ENCODE measurements at places on chromosomes 7 and 10.

DNA sequence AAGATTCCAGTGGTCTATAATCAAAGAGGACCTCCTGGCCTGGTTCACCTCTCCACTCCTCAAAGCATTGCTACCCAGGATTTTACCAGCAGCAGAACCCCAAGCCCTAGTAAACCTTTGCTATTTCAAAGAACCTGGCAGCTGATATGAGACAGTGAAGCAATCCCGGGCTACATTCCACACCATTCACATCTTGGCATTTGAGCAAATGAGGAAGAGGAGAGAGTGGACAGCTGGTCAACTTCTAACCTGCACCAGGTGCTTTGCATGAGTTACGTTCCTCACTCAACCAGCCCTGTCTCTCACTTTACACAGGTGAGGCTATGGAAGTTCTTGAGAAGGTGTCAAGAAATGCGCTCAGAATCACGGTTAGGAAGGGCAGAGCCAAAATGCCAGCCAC lies 1.1 kb downstream of the CCDC3 start:
- DNase-seq, result no peak

DNA sequence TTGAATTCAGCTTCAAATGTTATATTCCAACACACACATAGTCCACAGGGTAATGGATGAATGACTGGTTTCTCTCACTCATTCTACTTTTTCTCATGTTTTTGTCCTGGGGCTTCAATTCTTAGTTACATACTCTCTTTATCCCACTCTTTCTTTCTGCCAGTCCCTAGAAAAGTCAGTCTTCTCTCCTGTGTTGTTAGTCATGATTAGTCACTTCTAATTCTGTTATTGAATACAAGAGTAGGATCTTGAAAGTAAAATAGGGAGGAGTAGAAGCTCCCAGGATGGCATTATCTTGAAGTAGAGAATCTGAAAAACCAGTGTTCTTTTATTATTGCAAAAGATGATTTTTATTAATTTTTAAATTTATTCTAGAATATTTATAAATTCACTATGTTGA lies 45.5 kb upstream of the CALCR start:
- no peak for DNase-seq

DNA sequence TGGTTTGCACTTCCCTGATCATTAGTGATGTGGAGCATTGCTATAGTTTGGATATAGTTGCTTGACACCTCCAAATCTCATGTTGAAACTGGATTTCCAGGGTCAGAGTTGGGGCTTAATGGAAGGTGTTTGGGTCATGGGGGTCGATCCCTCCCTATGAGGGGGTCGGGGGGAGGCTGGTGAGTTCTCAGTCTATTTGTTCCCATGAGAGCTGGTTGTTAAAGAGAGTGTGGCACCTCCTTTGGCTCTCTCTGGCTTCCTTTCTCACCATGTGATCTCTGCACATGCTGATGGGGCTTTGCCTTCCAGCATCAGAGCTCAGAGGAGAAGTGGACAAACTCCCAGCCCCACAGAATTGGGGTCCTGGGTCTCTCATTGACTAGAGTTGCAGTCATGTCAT lies 36.8 kb upstream of the BAMBI start:
- DNase-seq, result no peak

DNA sequence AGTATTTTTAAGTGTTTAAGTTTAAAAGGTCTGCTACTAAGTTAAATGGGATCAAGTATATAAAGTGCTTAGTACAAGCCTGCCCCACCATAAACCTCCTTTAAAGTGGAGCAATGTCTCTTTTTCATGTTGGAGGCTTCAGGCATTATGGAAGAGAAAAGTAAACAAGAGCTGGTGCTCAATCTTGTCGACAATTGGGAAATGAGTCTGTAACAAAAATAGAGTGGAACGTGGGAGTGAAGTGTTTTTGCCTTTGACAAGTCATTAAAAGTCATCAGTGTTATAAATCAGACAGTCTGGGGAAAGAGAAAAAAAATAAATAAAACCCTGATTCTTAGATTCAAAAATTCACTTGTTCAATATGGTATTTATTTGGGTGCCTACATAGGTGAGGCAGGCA lies 44.7 kb downstream of the DNAJC12 start:
- no peak for DNase-seq

GRCh38 chr7:27955596-27955995 lies 215.6 kb downstream of the TAX1BP1 start:
- DNase-seq, result no peak

DNA sequence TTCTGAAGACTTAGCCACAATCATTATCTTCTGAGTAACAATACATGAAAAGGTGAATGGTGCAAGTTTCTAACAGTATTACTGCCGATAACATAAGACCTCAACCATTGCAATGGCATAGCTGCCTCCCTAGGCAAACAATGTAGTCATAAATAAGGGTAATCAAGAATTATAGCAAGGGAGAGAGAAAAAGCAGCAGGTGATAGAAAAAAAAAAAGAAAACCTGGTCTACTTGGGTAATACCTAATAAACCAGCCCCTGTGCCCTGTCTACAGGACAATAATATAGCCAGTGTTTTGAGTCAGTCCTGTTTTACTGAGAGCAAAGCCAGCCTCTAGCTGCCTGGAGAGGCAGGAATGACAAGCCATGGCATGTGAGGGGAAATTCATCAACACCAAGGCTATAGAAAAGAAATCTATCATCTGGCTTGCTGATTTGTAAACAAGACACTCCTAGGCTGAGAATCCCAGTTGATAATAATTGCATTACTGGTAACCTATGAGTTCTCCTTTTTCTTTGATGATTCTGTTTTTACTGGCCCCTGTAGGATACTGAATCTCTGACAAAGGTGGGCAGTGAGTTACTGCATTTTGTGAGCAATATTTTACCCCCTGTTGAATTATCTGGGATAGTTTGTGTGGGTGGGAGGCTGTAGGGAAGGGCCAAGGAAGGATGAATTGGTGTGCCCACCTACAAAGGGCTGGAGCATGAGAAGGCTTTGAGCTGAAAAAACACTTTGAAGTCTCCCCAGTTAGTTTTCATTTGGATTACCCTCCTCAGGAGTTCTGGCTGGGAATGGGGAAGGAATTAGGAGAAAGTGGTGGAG lies 1.7 kb upstream of the WEE2 start:
- no peak for DNase-seq
